Astrocyte (in vitro differentiated cells and primary cell): ENCODE measurements at places on chromosomes 7 and 10. TPM values are rescaled to one million over a fixed set of nuclear protein-coding genes. Genes with fewer than 3 reads are reported as not detected.

Gene LRIT1
- total RNA-seq: not detected in 2 replicates

Gene PPP3CB
- total RNA-seq: 29.2 and 30.8 TPM in 2 replicates

Gene PRLHR
- not detected in 2 replicates for total RNA-seq

Gene SLC16A12
- 0.31 and 0.59 TPM in 2 replicates for total RNA-seq

Gene GIMAP2
- total RNA-seq: not detected in 2 replicates
